Stimulated activated CD8-positive, alpha-beta memory T cell treated with anti-CD3 and anti-CD28 coated beads, Interleukin-15, amount 100 ng/mL, for 4 hours (primary cell): ENCODE measurements at places on chromosomes 2 and 18.

- DNase-seq: peak; percentile 59
Observed at GRCh38 chr2:25161055-25161781, 7.2 kb downstream of the POMC start.

DNA sequence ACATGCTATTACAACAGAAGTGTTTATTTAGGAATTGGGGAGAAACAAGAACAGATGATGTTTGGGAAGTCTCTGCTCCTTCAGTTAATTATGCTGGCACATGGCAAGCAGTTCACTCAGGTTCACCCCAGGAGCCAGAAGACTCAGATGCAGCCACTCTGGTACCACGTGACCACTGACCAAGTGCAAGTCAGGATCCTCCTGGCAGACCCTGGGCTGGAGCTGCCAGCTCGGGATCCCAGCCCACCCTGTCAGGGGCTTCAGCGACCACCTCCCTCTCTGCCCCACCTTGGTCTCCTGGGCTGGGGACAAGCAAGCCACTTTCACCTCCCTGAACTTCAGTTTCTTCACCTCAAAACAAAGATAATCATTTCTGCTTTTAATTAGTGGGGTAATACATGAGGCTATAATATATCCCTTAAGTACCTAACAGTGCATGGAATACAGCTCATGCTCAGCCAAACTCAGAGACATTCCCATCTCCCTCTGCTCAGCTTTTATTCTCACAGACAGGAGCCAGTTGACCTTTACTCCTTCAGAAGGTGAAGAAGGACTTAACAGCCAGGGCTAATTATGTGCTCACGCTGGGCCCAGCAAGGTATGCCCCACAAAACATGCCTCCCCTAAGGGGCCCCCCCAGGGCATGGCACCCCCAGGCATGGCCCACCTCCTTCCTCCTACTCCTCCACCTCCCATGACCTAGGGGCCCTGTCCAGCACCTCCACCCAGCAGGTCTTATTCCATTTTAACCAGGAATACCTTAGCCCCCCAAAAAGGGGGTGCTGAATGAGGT lies 11.8 kb downstream of the CRACDL start:
- no peak for DNase-seq

DNA sequence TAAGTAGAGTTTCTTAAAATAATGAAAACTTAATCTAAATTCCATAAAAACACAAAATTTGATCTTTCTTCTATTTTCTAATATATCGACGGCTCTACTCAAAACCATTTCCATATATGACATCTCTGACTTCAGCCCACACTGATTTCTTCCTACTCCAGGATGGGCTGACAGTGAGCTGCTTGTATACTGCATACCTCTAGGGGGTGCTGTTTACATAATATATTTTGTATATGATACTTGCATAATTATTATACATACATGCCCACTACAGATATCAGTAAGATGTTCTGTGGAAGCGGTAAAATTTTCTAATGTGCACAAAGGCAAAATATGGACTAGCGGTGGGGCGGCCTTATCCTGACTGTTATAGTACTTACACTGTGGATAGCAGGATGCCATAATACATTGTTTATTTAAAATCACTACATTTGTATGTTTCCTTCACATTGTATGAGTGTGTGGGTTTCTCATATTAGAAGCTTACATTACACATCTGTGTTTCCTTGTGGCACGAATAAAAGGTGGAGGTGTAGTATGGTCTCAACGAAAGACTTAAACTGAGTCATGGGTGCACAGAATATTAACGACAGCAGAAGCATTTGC lies 66.1 kb upstream of the NXPH2 start:
- no peak for DNase-seq

DNA sequence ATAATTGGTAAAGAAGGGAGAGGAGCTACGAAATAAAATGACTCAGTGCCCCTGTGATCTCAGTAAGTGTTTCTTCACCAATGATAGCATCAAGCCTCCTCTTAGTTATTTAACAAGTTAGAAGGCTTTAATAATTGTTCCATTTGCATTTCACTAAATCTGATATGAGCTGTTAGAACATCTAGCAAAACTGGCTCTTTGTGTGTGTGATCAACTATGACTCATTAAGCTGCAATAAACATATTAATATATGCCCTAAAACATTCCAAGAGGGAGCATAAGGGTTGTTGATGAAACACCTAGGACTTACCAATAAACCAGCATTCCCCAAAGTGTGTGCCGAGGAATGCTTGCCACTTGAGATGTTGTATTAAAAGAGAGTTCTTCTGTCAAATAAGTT lies 115.2 kb downstream of the OSBPL6 start:
- DNase-seq: no peak

DNA sequence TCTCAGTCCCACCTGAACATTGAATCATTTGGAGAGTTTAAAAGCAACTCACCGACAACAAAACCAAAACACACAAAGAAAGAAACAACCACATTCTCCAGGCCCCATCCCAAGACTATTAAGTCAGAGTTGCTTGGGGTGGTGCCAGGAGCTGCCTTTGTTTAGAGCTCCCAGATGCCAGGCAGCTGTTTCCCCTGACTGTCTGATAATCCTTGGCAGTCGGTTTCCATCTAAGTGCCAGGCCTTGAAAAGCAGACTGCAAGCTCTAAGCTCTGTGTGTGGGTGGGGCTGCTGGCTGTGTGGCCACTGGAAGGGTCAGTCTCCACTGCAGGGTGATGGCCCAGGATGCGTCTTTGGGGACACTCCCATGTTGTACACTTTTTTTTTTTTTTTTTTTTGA lies 255.3 kb upstream of the AGAP1 start:
- no peak for DNase-seq

DNA sequence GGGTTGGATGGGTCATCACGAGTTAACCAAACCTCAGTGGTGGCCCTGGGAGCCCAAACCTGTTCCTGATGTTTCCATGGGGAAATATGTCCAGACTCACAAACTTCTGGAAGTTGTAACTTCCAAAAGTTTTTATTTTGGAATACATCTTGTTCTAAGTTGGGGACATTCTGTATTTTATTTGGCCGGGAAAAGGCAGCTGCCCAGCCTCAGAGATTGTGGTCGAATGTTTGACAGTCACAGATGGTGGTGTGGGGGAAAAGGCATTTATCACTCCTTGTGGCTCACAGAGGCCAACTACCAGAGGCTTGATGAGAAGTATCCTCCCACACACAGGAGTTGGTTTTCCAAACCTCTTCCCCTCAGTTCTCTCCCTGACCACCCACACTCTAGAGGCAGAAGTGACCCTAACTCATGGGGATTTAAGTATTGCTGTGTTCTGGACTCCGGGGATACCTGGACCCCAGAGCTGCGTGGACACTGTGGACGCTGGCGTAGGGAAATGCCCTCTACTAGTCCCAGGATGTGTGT lies 124.7 kb upstream of the PPP1CB start:
- DNase-seq: no peak

DNA sequence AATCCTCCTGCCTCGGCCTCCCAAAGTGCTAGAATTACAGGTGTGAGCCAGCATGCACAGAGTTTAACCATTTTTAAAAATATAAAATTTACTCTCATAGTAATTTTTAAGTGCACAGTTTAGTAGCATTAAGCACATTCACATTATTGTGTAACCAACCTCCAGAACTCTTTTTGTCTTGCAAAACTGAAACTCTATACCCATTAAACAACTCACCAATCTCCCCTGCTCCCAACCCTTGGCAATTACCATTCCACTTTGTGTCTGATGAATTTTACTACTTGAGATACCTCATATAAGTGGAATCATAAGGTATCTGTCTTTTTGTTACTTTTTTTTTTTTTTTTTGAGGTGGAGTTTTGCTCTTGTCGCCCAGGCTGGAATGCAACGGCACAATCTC lies 112.5 kb downstream of the BMPR2 start:
- DNase-seq: no peak

- no peak for DNase-seq
Observed at GRCh38 chr2:215450188-215451011, 14.5 kb upstream of the FN1 start.

DNA sequence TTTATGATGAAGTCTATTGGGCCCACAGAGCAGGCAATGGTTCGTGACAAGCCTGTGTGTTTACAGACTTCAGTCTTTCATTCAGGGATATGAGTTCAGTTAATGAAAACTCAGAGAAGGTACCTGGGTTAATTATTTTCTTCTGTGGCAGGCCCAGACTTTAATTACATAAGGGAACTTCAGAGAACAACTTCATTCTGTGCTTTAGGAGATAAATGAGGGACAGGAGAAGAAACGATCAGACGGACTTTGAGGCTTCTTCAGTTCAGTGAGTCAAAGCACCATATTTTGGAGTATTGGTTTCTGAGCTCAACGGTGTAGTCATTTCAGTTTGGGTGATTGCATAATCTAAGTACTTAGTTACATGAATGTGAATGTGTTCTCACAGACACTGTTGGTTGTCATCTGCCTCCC lies 203.0 kb upstream of the KCNJ3 start:
- DNase-seq: no peak

DNA sequence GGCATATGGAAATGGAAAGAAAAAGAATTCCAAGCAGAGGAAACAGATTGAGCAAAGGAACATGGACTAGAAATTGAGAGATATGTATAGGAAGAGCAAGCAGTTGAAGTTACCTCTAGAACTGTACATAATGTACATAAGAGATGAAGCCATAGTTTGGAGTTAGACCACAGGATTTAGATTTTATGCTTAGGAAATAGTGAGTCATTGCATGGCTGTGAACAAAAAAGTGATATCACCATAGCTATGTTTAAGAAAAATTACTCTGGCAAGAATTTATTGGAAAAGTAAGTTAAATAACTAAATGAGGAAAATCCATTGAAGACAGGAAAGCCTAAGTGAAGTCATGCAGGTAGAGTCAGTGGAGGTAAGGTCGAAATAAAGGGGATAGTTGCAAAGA lies 99.4 kb upstream of the GALNT5 start:
- no peak for DNase-seq

- DNase-seq: no peak
Observed at GRCh38 chr2:227443889-227444568, 27.9 kb upstream of the AGFG1 start.

DNA sequence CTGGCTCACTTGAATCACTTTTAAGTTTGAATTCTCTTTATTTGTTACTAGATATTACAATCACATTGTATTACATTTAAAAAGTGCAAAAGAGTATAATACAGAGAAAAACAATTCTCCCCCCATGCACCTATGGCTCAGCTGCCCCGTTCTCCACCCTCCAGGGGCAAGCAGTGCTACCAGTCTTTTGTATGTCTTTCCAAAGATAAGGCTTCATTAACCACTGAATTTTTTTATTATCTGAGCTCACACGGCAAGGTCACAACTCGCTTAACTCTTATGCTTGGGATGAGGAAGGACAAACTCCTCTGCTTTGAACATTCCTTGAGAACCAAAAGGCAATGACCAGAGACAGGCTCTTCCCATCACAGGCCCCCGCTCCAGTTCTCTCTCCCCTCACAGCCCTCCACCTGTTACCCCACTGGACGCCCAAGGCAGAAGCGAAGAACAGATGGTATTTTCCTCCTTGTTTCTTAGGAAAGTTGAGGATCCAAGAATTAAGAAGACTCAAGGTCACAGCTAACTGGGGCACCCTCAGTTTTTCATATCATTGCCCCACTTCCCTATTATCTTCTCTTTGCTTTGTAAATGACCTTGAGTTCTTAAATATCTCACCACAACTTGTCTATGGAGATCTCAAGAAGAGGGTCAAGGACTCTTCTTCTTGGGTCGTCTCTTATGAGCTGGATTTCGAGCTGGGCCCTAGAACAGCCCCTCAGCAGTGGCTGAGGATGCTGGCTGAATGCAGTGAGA lies 30.1 kb downstream of the SH2D6 start:
- DNase-seq: no peak

- DNase-seq: no peak
Observed at GRCh38 chr2:31151501-31151900, 13.3 kb upstream of the GALNT14 start.

DNA sequence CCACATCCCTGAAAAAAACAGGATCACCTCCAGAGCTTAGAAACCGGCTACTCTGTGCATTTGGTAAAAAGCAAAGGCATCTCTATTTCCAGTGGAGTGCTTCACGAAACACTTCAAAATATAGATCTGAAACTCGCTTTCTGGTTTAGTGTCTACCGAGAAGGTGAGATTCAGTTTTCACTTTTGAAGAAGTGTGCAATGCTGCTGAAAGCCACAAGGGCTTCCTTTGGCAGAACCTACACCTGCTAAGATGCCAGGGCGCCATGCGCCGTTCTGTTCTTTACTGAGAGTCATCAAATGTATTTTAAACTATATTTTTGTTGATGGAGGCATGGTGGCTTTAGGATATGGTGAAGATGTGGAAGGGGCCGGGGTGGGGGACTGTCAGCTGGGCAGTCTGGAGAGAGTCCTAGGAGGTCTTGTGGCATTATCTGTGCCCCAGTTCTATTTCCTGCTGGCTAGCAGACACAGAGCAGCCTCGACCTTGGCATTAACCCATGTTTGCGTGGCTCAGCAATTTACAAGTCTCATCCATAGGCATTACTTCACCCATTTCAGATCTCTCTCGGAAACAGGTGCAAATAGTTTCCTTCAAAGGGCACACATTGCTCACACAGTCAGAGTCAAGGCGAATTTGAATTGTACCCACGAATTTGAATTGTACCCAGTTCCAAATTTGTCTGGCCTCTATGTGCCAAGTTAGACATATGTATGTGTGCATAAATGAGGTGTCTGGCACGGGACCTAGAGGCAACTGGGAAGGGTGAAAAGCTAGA lies 46.7 kb upstream of the KCNF1 start:
- no peak for DNase-seq

DNA sequence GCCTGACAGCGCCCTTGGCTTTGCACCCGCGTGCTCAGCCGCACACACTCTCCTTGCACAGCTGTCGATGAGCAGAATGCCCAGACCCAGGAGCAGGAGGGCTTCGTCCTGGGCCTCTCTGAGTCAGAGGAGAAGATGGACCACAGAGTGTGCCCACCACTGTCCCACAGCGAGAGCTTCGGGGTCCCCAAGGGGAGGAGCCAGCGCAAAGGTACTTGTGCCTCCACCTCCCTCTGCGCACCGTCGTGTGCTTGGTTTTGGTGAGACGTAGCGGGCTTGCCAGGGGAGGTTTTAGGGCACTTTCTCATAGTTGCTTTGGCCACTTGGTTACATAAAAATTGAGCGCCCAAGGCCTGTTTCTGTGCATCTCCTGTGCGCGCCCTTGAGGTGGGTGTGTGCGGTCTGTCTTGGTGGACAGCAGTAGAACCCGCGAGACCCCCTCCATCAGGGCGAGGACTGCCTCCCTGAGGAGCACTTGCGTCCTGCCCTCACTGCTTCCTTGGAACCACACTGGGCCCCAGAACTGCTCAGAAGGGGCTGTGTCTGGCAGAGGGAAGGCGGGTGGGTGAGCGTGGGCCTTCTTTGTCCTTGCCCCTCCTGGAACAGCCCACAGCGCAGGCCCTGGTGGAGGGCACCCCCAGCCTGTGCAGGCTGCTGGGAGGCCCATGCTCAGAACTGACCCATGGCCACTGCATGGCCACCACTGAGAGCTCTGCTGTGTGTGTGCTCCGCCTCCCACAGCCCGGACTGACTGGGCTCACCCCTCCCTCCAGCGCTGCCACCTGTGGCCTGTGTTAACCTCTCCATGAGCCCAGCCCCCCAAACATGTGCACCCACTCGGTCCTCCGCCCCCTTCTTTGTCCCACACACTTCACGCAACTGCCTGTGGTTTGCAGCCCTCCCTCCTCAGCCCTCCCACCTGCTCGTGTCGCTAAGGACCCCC lies 95.9 kb downstream of the DGKD start:
- DNase-seq: no peak

- no peak for DNase-seq
Observed at GRCh38 chr2:9690716-9691498, 60.1 kb upstream of the YWHAQ start.

- no peak for DNase-seq
Observed at GRCh38 chr2:109173311-109174171, 44.5 kb downstream of the SH3RF3 start.
